HepG2 (cell line): ENCODE measurements at places on chromosomes 5 and 9. TPM values are rescaled to one million over a fixed set of nuclear protein-coding genes. Genes with fewer than 3 reads are reported as not detected.

DNA sequence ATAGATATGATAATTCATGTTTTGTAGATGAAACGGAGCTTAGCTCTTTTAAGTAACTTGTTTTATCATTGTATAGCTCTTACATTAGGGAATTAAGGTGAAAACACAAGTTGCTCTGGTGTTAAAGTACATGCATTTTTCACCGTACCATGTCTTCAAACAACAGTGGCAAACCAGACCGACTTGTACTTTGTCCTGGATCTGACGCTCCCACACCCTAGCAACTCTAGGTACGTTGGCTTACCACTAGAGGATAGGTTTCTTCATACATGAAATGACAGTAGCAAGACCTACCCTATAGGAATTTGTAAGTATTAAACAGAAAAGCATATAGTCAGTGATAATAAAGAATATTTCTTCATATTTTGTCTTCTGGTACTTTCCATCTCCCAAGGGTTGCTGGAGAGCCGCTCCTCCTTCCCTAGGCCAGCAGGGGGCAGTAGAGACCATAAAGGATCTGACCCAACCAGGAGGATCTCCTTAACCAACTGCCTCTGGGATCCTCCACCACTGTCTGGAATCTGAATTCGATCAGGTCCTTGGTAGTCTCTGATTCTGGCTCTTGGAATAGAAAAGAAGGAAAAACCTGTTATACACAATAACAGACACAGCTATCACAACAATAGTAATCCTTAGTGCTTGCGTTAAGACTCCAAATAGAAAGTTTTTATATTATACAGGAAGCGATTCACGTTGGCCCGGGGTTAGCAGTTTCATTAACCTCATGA, 136.7 kb downstream of the CAVIN4 start:
- peak; percentile 48 for DNase-seq

DNA sequence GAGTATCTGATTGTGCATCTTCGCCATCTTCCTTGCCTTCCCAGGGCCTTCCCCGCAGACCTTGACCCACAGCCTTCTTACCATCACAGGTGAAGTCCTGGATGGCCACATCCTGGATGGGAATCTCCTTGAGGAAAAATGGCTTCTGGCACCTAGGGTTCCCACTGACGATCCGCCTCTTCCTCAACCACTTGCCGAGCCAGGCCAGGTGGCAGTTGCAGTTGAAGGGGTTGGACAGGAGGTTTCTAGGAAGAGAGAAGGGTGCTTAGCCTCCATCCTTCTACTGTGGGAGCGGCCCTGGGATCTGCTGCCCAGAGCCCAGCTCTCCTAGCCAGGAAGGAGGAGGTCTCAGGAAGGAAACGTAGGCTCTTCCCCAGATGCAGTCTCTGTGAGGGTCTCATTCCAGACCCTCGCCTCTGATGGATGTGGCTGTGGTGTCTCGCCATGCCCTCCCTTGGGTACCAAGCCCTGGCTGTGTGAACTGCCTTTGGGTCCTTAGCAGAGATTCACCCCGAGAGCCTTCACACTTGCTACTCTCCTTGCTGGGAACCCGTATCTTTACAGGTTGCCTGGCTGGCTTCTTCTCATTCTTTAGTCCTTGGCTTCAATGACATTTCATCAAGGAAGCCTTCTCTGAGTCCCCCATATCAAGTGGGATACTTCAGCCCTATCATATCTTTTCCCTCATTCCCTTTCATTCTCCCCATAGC, 170.4 kb upstream of the PANK3 start:
- DNase-seq, result no peak

Gene CD72
- 0.18 TPM in 1 of 2 replicates, not detected in the other for total RNA-seq

- no peak for DNase-seq
These were observed 64.8 kb upstream of the PLCXD3 start for GRCh38 chr5:41575110-41575779.

Gene LRRC19
- not detected in 2 replicates for total RNA-seq
